ENCODE measurements at places on chromosomes 11 and 22.

- no peak for DNase-seq
Measured at GRCh38 chr22:40668611-40669411, 10.5 kb upstream of the MCHR1 start.

DNA sequence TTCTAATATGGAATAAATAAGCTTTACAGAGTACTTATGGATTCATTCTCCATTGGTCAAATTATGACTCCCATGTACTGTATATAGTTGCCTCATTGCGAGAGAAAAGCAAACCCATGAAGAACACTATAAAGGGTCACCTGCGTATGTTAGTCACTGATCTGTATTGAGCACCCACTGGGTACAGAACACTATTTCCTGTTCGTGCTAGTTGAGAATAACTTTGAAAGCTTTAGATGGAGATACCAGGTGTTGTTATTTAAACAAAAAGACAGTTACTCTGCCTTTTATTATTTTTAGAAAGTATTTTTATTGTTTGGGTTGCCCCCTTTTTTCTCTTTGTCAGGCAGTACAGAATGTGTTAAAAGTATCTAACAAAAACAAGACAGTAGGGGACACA is 79.9 kb downstream of the DEUP1 start:
- DNase-seq: no peak

DNA sequence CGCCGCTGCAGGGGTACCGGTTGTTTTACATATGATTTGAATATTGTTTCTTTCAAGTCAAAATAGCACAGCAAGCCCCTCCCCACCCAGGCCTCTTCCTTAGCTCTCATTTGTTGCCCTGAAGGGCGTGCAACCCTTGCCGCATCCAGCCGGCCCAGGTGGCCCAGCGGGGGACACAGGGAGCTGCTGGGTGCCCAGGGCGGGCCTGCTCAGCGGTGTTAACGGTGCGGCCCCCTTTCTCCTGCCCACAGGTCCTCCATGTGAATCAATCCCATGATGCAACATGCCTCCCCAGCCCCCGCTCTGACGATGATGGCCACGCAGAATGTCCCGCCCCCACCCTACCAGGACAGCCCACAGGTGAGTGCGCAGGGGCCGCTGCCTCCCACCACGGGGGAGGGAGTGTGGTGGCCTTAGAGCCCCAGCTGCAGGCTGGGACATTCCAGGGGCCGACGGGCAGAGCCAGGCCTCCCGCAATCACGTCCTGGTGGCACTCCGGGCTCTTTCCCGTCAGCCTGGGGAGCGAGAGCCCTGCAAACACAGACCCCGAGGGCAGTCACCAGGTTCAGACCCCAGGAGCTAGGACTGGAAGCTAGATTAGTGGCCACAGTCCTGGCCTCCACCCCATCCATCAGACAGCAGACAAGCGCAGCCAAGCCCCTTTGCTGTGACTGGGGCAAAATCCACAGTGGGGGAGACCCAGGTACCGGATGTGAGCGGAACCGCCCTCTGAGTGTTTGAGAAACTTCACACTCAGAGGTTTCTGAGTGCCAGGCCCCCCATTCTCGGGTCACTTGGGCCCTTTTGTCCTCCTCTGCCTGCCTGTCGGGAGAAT is 144.8 kb downstream of the FEZ1 start:
- no peak for DNase-seq

- DNase-seq: no peak
Measured at GRCh38 chr11:19769820-19770219, 57.2 kb downstream of the NAV2 start.

DNA sequence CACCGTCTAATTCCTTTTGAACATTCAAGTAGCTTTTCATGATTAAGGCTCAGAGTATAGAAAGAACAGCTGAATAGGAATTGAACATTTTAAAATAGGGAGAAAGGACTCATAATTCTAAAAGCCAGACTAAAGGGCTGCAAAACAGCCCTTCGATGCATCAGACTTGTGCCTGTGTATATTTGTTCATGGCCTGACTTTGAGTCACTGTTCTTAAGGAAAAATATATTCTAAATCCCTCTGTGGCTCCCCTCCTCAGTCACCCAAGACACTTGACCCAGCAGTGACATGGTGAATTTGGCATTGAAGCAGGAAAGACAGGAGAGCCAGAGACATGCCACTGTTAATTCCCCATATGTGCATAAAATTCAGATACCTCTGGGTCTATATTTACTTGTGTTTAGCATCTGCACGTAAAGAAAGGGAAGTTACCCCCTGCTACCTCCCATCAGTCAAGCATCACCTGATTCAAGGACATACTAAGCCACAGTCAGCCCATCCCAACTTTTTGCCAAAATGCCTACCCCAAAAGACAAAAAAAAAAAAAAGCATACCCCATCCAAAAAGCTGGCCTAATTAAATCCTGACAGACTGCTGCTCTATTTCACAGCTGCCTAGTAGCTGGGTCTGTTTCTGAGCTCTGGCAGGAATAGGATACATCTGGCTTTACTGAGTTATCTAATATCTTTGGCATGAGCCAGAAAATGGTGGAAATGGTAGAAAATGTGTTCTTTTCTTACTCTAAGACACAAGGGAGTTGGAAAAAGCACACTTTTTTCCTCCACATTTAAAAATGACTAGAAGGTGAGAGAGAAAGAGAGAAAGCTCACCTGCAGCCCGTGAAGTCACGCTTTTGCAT is 93.5 kb downstream of the COMMD9 start:
- peak; percentile 84 for DNase-seq

GRCh38 chr11:133418218-133418617 is 114.1 kb downstream of the OPCML start:
- DNase-seq: no peak

DNA sequence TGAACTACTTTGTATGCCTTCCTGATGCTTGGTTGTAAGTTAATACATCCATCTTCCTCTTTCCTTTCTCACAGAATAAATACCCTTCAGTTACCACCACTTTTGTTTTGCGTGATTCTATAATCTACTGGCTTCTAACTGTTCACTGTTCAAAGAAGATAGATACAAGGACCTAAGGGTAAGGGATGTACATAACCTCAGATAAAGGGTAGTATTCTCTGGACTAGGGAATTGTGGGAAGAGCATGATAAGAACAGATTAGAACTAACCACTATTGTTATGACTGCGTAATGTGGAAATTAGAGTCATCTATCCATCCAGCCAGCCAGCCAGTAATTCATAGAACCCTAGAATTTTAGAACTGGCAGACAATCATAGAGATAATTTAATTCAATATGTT is 36.4 kb downstream of the MAP6 start:
- DNase-seq: no peak

GRCh38 chr11:9075556-9075955 is 15.8 kb downstream of the SCUBE2 start:
- no peak for DNase-seq

DNA sequence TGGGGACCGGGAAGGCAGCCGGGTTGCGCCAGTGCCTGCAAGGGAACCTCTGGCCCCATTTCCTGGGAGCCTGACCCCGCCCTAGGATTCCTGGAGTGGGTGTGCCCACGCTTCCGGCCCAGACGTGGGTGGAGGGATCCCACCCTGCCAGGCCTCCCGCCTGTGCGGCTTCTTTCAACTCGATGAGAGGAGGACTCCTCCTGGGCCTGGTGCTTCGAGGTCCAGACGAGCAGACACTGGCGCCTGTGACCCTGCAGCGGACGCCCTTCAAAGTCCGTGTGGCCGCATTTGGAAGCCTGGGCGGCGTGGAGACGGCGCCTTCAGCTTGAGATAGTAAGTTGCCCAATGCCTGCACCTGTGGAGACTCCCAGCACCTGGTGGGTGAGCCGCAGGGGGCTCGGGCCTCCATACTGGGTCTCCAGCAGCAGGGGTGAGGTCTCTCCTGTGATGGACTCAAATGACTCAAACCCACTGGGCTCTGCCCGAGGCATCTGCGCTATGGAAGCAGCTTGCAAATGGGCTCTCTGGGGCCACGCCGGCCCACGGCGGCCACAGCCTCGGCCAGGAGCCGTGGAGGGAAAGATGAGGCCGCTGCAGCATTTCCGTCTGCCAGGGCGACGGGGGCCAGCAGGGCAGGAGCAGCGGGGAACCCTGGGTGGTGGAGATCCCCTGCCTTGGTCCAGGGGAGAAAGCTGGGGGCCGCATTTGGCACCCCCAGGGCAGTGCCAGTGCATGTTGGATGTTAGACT is 64.3 kb upstream of the PPARA start:
- no peak for DNase-seq

- DNase-seq: no peak
Measured at GRCh38 chr11:3885855-3886254, 30.4 kb downstream of the STIM1 start.

DNA sequence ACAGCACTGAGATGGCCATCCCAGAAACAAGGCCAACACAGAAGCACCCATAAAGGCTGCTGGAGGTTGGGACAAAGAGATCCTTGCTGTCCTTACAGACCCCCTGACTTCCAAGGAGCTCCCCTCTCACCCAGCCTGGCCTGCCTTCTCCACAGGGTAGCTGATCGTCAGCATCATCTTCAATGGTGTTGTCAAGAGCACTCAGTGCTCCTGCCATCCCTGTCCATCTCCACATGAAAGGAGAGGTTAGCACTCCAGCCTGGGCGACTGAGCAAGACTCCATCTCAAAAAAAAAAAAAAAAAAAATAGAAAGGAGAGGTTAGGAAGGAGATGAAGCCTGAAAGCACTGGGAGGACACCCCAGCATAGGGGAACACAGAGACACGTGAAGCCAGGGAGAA is 2.1 kb upstream of the POU2AF3 start:
- no peak for DNase-seq

DNA sequence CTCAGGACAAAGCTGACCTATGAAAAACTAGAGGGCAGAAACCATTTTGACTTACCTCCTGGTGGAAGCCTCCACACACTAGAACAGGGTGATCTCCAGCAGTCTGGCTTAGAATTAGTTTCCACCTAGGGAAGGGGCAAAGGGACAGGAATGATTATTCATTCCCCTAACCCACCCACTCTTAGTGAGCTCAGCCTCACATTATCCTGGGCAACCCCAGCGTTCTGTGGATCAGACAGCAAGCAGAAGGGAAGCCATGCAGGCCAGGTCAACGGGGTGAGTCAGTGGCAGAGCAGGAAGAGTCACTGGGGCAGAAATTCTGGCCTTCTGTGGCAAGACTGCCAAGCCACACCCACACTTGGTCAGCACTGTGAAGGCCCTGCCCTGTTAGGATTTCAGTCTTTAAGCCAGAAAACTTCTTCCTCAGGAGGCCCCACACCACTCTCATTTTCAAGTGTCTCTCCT is 10.5 kb downstream of the NUMA1 start:
- no peak for DNase-seq

DNA sequence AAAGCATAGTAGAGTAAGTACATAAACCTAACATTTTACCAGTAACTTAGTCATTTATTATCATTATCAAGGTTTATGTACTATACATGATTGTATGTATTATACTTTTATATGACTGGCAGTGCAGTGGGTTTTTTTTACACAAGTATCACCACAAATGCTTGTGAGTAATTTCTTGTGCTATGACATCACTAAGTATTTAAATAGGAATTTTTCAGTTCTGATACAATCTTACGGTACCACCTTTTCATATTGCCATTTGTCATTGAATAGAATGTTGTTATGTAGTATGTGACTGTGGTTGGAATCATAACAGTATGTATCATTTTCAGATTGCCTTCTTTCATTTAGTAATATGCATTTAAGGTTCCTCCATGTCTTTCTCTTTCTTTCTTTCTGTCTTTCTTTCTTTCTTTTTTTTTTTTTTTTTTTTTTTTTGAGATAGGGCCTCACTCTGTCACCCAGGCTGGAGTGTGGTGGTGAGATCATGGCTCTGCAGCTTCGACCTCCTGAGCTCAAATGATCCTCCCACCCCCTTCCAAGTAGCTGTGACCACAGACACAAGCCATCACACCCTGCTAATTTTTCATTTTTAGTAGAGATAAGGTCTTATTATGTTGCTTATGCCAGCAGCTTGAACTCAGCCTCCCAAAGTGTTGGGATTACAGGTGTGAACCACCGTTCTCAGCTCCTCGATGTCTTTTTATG is 18.6 kb downstream of the ATM start:
- DNase-seq: no peak

DNA sequence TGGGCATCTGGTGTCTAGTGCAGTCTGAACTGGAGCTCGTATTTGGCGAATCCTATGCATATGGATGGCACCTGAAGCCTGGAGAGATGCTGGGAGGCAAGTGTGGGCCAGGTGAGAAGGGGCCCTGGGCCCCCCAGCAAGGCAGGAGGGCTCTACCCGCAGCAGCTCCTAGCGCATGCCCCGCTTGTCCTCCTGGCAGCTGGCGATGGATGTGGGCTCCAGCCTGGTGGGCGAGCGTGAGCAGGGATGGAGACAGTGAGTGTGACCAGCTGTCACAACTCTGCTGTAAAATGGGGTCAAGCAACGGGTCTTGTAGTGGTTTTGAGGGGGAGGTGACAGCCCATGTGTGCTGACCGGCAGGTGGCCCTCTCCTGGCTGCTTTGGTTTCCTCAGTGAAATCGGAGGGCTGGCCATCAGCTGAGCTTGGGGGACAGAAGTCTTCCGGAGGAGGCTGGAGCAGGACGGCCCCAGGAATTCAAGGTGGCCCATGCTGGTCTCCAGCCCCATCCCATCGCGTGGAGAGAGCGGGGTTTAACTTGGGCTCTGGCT is 12.0 kb downstream of the FRMD8 start:
- DNase-seq: no peak

- no peak for DNase-seq
Measured at GRCh38 chr11:118619444-118620197, 12.2 kb downstream of the PHLDB1 start.

DNA sequence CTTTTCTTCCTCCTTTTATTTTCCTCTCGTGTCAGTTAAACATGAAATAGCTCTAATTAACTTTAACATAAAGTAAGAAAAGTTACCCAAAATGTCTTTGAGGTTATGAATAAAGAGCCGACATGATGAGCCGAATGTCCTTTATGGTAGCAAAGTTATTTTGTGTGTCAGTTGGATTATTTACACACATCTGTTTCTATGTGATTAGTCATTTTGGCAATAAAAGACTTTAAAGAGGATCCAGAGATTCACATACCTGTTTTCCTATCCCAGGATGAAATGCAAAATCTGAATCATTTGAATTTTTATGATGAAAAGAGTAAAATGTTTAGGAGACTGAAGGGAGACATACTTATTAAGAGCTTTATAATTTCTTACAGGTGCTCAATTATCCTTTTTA is 34.0 kb upstream of the TECTA start:
- no peak for DNase-seq

DNA sequence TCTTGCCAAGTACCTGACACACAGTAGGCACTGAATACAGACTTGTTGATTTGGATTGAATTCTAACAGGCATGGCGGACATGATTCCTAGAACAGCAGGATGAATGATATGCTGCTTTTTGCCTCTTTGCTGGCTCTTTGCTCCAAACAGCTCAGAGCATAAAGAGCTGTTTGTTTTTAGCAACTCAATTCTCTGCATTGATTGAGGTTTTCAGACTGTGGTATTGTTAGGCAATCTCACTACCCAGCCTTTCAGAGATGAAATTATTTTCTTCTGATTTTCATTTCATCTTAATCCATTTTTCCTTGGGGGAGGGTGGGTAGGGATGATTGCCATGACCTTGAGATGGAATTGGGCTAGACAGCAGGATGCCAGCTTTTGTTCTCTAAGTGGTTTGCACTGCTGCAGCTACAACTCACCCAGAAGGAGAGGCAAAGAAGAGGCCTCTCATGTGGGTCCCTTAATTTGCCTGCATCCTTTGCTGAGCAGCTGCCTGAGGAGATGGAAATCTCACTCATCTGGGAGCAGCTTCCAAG is 20.5 kb downstream of the COA4 start:
- DNase-seq: no peak

GRCh38 chr11:30422447-30423278 is 99.8 kb downstream of the ARL14EP start:
- no peak for DNase-seq
